GM23248 (cell line): ENCODE measurements at places on chromosomes 12 and 14. TPM values are rescaled to one million over a fixed set of nuclear protein-coding genes. Genes with fewer than 3 reads are reported as not detected.

GPR65 gene
- total RNA-seq: 0.13 and 0.22 TPM in 2 replicates

TAC3 gene
- not detected in 2 replicates for total RNA-seq

IL22 gene
- not detected in 2 replicates for total RNA-seq

CNTN1 gene
- total RNA-seq: 0.32 and 0.51 TPM in 2 replicates
